Tongue (tissue), 3 donors: ENCODE measurements at places on chromosomes 5 and 9. TPM values are rescaled to one million over a fixed set of nuclear protein-coding genes. Genes with fewer than 3 reads are reported as not detected.
A peak's percentile ranks its signal among the peaks of the same experiment; 100 is the strongest.

DNA sequence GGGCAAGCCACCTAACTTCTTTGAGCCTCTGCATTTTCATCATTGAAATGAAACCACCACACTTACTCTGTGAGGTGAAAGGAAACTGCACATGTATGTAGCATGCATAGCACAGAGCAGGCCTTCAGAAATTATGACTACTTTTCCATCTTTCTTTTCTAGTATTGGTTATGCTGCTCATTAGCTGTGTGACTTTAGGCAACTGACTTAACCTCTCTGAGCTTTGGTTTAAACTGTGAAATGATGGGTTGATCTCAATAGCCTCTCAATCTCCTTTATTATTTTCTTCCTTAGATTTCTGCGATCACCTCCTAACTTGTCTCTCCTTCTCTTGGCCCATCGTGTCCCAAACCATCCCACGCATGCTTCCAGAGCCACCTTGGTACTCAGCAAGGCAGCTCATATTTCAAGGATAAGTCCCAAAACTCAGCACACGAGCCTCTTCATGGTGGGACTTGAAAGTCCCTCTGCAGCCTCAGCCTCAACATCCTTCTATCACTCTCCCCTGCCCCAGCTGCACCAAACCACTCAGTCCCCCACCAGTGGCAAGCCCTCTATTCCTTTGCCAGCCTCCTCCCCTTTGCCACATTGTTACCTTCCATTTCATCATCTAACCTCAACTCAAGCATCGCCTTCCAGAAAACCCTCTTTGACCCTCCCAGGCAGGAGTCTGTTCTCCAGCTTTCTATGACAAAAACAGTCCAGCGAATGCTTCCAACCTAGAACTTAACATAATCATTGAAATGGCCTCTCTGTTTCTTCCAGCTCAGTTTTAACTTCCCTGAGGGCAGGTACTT, 60.3 kb upstream of the DNAH5 start:
- DNase-seq: no peak

DNA sequence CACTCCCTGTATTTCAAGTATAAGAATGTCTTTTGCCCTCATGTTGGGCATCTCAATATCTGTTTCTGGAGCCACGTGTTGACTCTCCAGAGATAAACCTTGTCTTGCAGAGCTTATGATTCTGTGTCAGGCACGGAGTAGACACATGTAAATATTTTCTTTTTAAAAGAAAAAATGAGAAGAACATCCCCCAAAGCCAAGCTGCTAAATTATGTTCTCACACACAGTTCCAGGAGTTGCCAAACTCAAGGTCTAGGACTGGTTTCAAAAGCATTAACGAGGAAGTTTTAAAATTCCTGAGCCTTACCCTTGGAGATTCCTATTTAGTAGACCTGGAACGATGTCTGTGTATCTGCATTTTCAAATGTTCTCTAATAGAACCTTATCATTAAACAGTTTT, 1228.3 kb upstream of the WWC1 start:
- no peak for DNase-seq

KCNV2 gene
- not detected for total RNA-seq

GRCh38 chr5:54720341-54720740, 202.8 kb downstream of the SNX18 start:
- DNase-seq: no peak

BAAT gene
- 0.41 TPM for total RNA-seq

- no peak for DNase-seq
Measured at GRCh38 chr5:101424530-101425175, 521.6 kb upstream of the ST8SIA4 start.

GRCh38 chr5:72722792-72723452, 93.5 kb upstream of the TNPO1 start:
- no peak for DNase-seq

IRX4 gene
- 2.5 TPM for total RNA-seq

DNA sequence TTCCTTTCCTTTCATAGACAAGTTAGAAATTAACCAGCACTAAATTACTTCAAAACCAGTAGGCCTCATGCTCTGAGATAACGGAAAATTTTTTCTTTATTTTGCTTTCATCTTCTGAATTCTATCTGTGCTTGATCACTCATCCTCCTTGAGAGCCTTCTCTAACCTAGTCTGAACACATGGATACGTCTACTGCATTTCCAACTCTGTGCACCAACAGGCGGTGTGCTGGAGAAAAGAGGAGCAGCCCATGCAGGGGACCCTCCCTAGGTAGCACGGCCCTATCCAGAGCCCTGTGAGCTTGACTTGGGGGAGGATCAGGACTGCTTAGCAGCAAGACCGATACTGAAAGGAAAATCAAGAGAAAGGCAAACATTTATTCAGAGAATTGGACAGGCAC, 149.8 kb downstream of the AUH start:
- DNase-seq: no peak

CARD6 gene
- 3.1 TPM for total RNA-seq

GRCh38 chr5:54944364-54944763, 41.0 kb downstream of the ESM1 start:
- peak; percentile 54 for DNase-seq

DNA sequence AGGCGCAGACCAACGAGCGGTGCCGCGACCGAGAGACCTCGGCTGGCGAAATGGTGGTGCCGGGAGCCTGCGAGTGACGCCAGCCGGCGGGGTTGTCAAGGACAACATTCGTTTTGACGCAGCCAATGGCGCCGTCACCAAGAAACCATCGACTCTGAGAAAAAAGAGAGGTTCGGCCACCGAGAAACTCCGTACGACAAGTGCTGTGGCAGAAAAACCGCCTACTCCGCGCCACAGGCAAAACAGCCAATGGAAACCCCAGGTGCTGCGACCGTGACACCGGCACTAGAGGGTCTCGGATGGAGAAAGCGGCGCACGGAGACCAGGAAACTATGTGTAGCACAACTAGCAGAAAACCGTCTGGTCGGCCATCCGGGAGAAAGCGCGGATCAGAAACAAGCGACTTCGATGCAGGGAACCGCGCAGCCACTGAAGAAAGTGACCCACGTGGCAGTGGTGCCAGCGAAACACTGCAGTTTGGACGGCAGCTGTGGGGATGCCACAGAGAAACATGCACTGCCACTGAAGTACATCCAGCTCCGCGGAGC, 88.8 kb downstream of the ANXA2R start:
- DNase-seq: peak; percentile 50

DNA sequence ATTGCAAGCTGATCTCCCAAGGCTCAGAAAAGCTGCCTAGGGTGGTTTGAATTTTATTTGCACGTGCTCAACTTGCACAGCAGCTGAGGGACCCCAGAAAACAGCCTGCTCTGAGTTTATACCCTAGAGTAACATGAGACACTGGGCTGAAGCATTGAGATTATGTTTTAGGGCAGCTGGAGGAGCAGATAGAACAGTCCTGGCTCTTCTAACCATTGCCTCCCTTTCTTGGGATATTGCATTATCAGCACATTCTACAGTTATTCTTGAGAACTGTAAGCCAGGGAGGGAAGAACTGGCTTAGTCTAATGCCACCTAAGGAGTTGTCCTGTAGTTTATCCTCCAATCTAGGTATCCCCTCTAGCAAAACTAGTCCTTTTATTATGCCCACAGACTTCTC, 10.3 kb downstream of the SMC2 start:
- peak; percentile 54 for DNase-seq

ZNF169 gene
- total RNA-seq: 10.3 TPM

SIT1 gene
- not detected for total RNA-seq

DNA sequence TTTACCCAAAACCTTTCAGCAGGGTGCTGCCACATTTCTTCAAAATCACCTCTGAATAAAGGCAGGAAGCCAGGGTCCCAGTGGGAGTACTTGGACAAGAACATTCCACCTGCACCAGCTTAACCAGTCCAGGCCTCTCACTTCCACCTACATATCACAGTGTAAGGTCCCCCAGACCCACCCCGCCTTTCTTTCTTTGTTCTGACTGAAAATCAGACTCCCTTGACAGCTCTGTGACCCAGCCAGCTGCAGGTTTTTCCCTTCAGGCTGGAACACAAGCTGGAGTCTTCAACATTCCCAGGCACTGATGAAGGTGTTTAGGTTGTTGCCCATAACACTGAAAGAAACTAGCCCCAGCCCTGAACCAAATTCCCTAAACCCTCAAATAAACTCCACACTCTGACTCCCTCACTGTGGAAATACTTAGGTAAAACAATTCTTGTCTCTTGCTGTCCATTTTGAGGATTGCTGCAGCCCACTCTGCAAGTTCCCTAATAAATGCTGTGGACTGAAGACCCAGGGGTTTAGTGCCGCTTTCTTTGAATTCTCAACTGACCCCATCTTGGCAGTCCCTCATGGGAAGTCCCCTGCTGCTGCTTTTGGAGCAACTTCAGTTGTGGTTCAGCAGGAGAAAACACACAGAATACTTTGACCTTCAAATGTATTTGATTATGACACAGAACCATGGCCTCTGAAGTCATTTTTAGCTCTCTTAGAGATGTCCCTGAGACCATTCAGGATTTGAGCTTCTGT, 24.8 kb downstream of the P4HA2 start:
- no peak for DNase-seq

IFNA2 gene
- total RNA-seq: not detected

DNA sequence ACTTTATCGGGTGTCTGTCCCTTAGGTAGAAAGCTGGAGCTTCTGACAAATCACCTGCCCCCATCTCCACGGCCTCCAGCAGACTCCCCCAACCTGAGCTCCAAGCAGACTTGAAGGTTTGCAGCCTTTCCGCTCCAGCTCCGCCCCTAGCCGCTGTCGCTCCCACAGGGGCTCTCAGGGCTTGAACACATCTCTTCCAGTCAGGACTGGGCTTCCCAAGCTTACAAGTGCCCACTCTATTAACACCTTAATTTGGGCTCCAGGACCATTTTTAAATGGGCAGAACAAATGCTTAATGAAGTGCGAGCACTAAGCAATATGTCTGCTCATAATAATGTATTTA, 17.2 kb upstream of the SLC25A51 start:
- DNase-seq: no peak

- DNase-seq: no peak
Measured at GRCh38 chr9:113567361-113568080, 104.0 kb downstream of the RGS3 start.

GRCh38 chr5:176830995-176831423, 20.6 kb downstream of the UNC5A start:
- no peak for DNase-seq

DNA sequence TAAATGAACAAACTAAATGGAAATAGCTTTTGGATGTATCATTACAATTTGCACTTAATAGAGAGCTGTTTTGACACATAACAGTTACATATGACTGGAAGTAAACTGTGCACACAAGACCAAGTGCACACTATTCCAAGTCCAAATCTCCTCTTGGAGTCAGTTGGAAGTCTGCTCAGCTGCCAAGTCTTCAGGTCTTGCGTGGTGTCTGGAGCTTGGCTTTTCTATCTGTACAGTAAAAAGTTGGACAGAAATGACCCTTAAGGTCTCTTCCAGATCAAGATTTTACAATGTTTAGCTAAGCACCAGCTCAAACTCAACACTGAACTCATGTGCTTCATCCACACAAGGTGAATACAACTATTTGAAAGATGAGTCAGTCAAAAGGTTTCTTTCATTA, 456.9 kb downstream of the RASEF start:
- peak; percentile 29 for DNase-seq

- peak; percentile 3 for DNase-seq
Measured at GRCh38 chr9:117546894-117547678, 132.2 kb upstream of the ASTN2 start.
